ENCODE measurements at places on chromosomes 6 and 20. TPM values are rescaled to one million over a fixed set of nuclear protein-coding genes. Genes with fewer than 3 reads are reported as not detected.

DNA sequence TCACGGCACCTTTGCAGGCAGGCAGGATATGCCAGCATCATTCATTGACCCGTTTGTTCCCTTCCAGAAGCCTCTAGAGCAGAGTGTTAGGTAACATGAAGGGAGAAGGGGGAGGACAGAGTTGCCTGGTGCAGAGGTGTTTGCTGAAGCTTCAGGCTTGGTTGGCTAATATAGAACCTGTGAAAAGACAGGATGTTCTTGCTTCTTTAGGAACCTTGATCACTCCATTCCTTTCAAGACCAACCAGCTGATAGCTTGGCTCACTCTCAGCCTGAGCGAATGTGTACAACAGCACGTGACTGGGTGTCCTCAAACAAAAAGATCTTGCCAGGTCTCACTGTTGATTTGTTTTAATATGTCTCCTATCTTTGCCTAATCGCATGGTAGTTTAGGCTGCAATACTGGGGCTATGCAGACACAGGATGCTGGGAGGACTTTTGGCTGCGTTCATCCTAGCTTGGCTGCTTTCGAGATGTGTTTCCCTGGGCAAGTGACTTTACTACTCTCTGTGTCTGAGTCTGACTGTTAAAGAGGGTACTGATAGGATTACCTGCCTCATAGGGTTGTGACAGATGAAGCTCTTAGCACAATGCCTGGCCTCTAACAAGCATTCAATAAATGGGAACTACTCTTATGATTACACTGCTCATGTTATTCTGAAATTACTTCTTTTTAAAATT is 16.0 kb downstream of the SHLD1 start:
- H3K27ac ChIP-seq = no peak overlapping the region
- peaks cover 4% of the 10 kb centered on the region for H3K4me1 ChIP-seq
- H3K4me3 ChIP-seq = no peak overlapping the region
- H3K36me3 ChIP-seq = no peaks in the 10 kb centered on the region

GRCh38 chr6:111700135-111700690 is 94.5 kb upstream of the TRAF3IP2 start:
- H3K27me3 ChIP-seq = no peaks in the 10 kb centered on the region
- H3K27ac ChIP-seq = peak overlapping the region; percentile 68
- peaks cover 9% of the 10 kb centered on the region for H3K36me3 ChIP-seq
- no peak for DNase-seq
- no peak overlapping the region for H3K4me3 ChIP-seq
- no peaks in the 10 kb centered on the region for H3K4me1 ChIP-seq

DNA sequence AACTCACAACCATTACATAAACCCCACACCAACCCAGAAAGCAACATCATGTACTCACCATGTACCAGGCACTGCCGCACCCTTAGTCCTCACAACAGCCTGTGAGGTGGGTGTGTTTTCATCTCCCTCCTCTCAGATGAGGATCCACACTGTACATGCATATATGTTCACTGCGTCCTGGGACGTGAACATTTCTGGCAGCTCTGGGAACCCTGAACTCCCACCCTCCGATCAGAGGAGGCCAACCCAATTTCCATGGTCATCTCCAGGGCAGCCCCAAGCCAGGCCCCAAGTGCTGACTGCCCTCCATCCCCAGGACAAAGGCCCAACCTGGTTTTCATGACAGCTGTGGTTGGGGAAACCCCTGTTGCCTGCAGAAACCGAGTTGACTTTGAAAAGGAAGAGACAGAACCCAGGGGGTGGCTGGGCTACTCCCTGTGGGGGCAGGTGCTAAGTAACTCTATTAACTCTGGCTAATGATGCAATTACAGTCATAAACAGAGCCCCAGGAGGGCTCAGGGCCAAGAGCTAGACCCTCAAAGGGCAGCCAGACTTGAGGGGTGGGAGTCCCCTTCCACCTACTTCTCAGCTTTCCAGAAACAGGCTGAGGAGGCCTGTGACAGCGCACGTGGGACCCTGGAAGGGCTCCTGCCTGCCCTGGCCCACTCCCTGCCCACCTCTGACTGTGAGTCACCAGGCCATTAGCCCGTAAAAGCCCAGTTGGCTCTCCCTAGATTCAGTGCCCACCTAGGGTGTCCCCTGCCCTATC is 2.6 kb downstream of the TFEB start:
- peaks cover 55% of the 10 kb centered on the region for H3K4me1 ChIP-seq
- H3K4me3 ChIP-seq = peak overlapping the region; percentile 86
- H3K27me3 ChIP-seq = peaks cover 18% of the 10 kb centered on the region

DNA sequence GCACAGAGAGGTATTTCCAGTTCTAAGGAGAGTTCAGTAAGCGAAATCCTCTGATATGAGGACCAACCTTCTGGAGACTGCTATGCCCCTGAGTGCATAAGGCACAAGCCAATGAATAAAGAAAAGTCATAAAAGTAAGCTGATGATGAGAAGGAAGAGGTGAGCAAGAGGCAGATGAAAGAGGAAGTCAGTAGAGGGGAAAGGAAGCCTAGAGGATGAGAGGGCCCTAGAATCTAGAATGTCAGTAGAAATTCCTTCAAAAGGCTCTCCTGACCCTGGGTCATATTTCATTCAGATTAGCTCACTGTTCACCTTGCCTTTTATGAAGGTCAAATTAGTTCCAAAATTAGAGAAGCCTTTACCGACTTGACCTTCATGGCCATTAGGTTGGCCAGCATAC is 209.2 kb downstream of the CD83 start:
- H3K36me3 ChIP-seq = no peaks in the 10 kb centered on the region
- no peak for DNase-seq
- no peak overlapping the region for H3K27ac ChIP-seq

- no peaks in the 10 kb centered on the region for H3K4me1 ChIP-seq
- no peak for DNase-seq
- no peak overlapping the region for H3K27ac ChIP-seq
- H3K27me3 ChIP-seq = no peaks in the 10 kb centered on the region
- H3K4me3 ChIP-seq = no peak overlapping the region
Measured at GRCh38 chr20:34629342-34629741, 47.5 kb downstream of the PIGU start.

- no peak for DNase-seq
- peak overlapping the region; percentile 47 for H3K27ac ChIP-seq
- H3K27me3 ChIP-seq = peaks cover 42% of the 10 kb centered on the region
- peaks cover 32% of the 10 kb centered on the region for H3K36me3 ChIP-seq
Measured at GRCh38 chr6:111985202-111985731, 68.6 kb upstream of the CCN6 start.

DNA sequence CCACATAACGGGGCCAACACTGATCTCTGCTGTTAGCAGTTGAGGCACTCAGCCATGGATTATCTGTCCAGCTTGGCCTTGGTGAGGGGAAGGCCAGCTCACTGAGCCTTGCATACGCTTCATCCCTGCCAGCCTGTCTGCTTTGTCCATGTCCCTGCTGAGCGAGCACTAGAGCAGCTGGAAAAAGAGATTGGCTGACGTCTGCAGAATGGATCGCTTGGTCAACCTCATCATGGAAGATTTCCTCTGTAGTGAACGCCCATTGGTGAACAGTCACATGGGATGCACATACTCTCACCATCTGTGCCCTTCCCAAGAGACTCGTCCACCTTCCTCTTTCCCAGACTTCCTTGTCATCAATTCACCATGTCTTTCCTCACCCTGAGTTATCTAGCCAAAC is 26.9 kb downstream of the MUC22 start:
- H3K4me1 ChIP-seq = no peaks in the 10 kb centered on the region
- no peak for DNase-seq
- H3K36me3 ChIP-seq = no peaks in the 10 kb centered on the region
- no peak overlapping the region for H3K4me3 ChIP-seq
- H3K27me3 ChIP-seq = no peaks in the 10 kb centered on the region

DNA sequence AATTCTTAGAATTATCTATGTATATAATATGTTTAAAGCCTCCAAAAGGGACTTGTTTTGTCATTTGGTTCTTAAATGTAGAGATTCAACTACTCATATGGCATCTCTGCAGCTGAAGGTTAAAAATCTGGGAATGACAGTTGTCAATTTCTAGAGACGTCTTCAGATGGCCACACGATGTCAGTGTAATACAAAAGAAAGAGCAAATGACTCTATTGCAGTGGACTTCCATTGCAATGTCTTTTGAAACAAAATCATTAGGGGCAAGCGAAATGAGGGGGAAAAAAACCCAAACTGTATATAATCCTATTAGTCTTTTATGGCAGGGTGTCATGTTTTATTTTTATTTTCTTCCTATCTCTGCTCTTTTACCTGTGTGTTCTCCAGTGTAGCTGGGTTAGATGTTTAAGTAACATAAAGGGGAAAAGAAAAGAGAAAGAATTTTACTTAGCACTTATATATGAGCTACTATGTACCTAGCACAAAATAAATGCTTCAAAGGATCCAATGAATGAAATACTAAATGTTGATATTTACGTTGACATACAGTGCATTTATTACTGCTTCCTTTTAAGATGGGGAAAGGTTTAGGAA is 26.2 kb downstream of the CCN2 start:
- H3K27ac ChIP-seq = no peak overlapping the region
- peaks cover 49% of the 10 kb centered on the region for H3K36me3 ChIP-seq
- no peak overlapping the region for H3K4me3 ChIP-seq

The SYTL3 gene
- total RNA-seq = 0.27 TPM

The BACH2 gene
- total RNA-seq = 4.5 TPM

GRCh38 chr6:3850451-3851203 is 1.5 kb downstream of the FAM50B start:
- H3K27me3 ChIP-seq = peaks cover 6% of the 10 kb centered on the region
- H3K4me1 ChIP-seq = peaks cover 9% of the 10 kb centered on the region
- no peak for DNase-seq
- no peaks in the 10 kb centered on the region for H3K36me3 ChIP-seq
- H3K4me3 ChIP-seq = no peak overlapping the region

GRCh38 chr6:123625696-123626095 is 11.1 kb downstream of the TRDN start:
- H3K27ac ChIP-seq = no peak overlapping the region
- no peak overlapping the region for H3K4me3 ChIP-seq
- DNase-seq = no peak
- no peaks in the 10 kb centered on the region for H3K36me3 ChIP-seq
- H3K4me1 ChIP-seq = peaks cover 12% of the 10 kb centered on the region

DNA sequence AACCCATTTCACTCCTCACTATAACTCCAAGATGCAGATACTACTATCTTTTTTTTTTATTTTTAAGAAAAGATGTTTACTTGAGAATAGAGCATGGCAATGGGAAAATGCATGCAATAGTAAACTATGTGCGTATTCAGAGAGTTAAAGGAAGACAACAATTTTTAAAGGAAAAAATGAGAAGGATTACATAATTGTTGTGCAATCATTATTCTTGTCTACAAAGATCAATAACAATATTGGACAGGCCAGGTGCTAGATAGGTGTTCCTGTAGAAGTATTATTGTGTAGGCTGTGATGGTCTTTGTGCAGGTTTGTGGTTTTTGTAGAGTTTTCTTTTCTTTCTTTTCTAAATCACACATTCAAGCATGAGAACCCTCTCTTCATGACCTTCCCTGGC is 20.6 kb downstream of the CYP39A1 start:
- H3K27me3 ChIP-seq = no peaks in the 10 kb centered on the region
- no peak overlapping the region for H3K27ac ChIP-seq
- no peak for DNase-seq

DNA sequence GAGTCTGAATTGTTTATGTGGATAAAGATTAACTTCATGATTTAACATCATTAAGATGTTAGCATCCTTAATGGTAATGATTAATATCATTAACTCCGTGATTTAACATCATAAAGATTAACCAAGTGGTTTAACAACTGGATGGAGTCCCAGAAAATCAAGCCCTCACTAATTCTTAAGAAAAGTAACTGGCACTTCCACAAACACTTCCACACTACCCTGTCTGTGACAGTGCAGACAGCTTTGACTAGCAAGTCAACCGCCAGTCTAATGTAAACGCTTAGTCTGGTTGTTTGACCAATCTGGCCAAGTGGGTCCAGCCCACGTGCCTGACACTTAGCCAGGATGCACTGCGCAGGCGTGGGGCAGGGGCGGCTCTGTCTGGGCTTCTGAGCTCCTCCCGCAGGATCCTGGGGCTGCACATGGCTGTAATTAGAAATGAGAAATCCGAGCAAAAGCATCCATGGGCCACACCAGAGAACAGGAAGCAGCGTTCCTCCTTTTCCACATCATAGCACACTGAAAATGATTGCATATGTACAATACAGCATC is 424.2 kb downstream of the FOXA2 start:
- H3K36me3 ChIP-seq = no peaks in the 10 kb centered on the region
- peaks cover 4% of the 10 kb centered on the region for H3K4me1 ChIP-seq
- H3K27me3 ChIP-seq = no peaks in the 10 kb centered on the region
- no peak overlapping the region for H3K27ac ChIP-seq

DNA sequence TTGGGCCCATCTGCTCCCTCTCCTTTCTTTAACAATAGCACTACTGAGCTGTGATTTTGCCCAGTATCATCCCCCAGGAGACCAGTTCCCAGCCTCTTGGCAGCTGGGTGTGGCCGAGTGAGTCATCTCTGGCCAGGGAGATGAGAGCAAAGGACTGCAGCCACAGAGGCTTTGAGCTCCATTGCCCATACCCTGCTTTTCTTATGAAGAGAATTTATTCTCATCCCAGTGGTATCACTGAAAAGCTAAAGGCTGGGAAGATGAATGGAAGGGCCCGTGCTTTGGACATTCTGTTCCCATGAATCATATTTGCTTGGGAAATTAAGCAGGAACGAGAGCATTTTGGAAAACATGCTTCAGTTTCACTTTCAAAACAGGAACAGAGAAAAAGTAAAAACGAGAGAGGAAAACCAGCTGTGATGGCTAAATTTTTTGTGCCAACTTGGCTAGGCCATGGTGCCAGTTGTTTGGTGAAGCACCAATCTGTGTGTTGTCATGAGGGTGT is 14.9 kb downstream of the CST3 start:
- H3K4me1 ChIP-seq = peaks cover 27% of the 10 kb centered on the region
- no peak overlapping the region for H3K4me3 ChIP-seq
- H3K27me3 ChIP-seq = peaks cover 7% of the 10 kb centered on the region
- no peak for DNase-seq
- H3K27ac ChIP-seq = no peak overlapping the region

- DNase-seq = no peak
- H3K27me3 ChIP-seq = no peaks in the 10 kb centered on the region
- no peaks in the 10 kb centered on the region for H3K4me1 ChIP-seq
- no peak overlapping the region for H3K27ac ChIP-seq
Measured at GRCh38 chr6:146620655-146621054, 21.9 kb downstream of the ADGB start.

DNA sequence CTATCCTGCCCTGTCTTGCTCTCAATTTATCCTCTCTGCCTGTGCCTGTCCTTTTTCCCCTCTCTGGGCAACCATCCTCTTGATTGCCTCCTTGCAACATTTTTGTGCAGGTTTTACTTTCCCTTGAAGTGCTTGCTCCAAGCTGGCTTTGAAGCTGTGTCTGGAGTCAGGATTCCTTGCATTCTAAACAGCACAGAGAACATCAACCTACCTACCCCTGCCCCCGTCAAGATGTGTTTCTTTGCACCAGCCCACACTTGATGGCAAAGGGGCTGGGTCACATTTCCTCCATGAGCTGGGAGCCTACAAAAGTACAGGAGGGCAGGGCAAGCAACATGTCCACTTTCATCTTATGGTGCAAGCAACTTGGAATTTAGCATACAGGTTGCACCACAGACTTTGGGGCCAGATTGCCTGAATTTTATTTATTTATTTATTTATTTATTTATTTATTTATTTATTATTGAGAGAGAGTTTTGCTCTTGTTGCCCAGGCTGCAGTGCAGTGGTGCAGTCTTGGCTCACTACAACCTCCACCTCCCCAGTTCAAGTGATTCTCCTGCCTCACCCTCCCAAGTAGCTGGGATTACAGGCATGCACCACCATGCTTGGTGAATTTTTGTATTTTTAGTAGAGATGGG is 206.3 kb downstream of the COL19A1 start:
- H3K4me3 ChIP-seq = no peak overlapping the region
- H3K27ac ChIP-seq = peak overlapping the region; percentile 5
- no peaks in the 10 kb centered on the region for H3K27me3 ChIP-seq
- H3K4me1 ChIP-seq = peaks cover 5% of the 10 kb centered on the region

All from WTC11 (cell line).